Fibroblast of lung (primary cell): ENCODE measurements at places on chromosomes 7 and 10. TPM values are rescaled to one million over a fixed set of nuclear protein-coding genes. Genes with fewer than 3 reads are reported as not detected.

DNA sequence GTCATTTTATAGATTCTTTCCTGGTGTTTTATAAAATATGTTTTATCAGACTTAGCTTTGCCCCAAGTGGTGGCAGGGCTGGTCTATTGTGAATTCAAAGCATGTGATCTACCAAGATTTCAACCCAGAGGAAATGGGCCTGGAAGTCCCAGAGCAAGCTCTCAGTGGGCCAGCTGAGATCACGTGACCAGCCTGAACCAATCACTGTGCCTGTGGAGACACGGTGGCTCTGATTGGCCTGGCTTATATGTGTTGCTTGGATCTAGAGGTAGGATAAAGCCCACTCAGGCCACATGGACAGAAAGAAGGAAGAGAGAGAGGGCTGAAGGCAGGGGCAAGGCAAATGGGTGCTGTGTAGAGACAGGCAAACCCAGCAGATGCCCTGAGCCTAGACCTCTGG is 65.5 kb upstream of the GATA3 start:
- H3K4me1 ChIP-seq = no peaks in the 10 kb centered on the region
- no peak for DNase-seq
- H3K36me3 ChIP-seq = no peaks in the 10 kb centered on the region
- no peak overlapping the region for H3K27ac ChIP-seq

Gene PWWP2B
- 14.1 and 15.9 TPM in 2 replicates for total RNA-seq

DNA sequence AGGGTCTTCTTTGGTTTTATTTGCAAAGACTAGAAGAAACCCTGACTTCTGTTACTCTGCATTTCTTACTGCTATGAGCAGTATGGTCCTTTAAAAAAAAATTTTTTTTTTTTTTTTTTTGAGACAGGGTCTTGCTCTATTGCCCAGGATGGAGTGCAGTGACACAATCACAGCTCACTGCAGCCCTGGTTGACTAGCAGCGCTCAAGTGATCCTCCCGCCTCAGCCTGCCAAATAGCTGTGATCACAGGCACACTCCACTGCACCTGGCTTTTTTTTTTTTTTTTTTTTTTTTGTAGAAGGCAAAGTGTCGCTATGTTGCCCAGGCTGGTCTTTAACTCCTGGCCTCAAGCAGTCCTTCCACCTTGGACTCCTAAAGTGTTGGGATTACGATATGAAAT is 17.4 kb downstream of the CNNM2 start:
- H3K27me3 ChIP-seq = no peaks in the 10 kb centered on the region
- H3K36me3 ChIP-seq = no peaks in the 10 kb centered on the region
- no peak overlapping the region for H3K4me3 ChIP-seq
- no peaks in the 10 kb centered on the region for H3K4me1 ChIP-seq

- H3K4me1 ChIP-seq = no peaks in the 10 kb centered on the region
- peak; percentile 62 for DNase-seq
- H3K4me3 ChIP-seq = no peak overlapping the region
- H3K27me3 ChIP-seq = peaks cover 3% of the 10 kb centered on the region
These were observed 17.0 kb upstream of the ADAM12 start for GRCh38 chr10:126405239-126405775.

Gene TMEM176B
- total RNA-seq = 26.8 and 95.3 TPM in 2 replicates

DNA sequence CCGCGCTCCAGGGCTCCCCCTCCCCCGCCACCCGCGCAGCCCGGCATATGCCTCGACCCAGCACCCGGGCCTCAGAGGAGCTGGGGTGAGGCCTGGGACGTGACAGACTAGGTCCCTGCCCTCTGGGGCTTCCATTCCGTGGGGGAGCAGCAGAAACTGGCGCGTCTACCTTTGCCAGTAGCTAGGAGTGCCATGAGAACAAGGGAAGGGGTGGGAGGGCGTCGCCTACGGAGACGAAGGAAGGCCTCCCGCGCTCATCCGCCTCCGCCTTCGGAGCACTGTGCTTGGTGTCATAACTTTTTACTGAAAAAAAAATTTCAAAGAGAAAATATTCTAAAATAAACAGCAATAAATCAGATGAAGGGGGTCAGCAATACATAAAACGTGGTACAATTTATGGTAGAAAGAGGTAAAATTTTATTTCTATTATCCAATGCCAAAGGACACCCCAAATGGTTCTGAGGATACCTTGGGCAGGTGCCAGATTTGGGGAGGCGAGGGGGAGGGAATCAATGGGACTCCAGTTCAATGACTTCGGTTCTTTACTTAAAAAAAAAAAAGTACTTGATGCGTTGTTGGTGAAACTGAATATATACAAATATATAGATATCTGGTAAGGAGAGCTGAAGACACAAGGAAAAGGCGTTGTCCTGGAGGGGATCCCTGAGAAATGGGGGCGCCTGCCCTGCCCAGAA is 35.1 kb upstream of the GRID1 start:
- H3K4me3 ChIP-seq = peak overlapping the region; percentile 70
- no peaks in the 10 kb centered on the region for H3K27me3 ChIP-seq
- H3K36me3 ChIP-seq = no peaks in the 10 kb centered on the region
- no peak for DNase-seq
- H3K4me1 ChIP-seq = peaks cover 11% of the 10 kb centered on the region
- H3K27ac ChIP-seq = no peak overlapping the region

Gene RHOBTB1
- 19.8 TPM in 2 replicates for total RNA-seq

Gene FEZF1
- not detected in 2 replicates for total RNA-seq

Gene RBP4
- total RNA-seq = not detected in 2 replicates

- DNase-seq = no peak
- H3K4me3 ChIP-seq = no peak overlapping the region
- no peaks in the 10 kb centered on the region for H3K4me1 ChIP-seq
- H3K36me3 ChIP-seq = no peaks in the 10 kb centered on the region
- no peak overlapping the region for H3K27ac ChIP-seq
These were observed 195.5 kb upstream of the PHYHIPL start for GRCh38 chr10:58980826-58981415.

Gene MYOF
- 161 and 298 TPM in 2 replicates for total RNA-seq

DNA sequence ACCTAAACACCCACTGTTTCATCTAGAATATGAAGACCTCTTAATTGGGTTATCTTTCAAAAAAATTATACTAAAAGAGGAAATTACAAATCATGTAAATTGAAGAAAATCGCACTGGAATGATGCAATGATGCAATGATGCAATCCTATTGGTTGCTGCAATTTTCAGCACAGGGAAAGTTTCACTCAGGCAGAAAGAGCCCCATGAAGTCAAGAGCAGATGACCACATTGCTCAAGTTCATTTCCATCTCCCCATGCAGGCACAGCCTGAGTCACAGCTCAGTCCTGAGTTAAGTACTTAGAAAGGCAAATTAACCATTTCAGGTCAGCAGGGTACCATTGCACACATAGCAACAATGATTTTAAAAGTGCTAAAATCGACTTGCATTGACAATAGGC is 180.3 kb upstream of the MYO3A start:
- H3K27ac ChIP-seq = no peak overlapping the region
- H3K27me3 ChIP-seq = no peaks in the 10 kb centered on the region
- no peak overlapping the region for H3K4me3 ChIP-seq
- H3K4me1 ChIP-seq = no peaks in the 10 kb centered on the region
- H3K36me3 ChIP-seq = no peaks in the 10 kb centered on the region

Gene CLDN3
- not detected in 2 replicates for total RNA-seq

DNA sequence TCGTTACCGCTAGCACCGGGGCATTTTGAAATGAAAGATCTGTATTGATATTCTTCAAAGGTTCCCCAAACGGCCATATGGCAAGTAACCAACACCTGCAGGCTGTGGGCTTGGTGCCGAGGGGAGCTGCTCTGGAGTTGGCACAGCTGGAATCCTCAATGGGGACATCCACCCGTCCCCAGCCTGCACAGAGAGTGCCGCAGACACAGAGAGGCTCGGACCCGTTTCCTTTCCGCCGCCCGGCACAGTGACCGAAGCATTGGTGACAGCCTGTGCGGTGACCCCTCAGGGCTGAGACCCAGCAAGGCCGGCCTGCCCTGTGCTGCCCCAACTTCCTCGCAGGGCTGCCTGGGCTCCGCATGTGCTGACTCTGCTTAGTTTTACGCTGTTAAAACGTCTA is 4.5 kb downstream of the CFAP46 start:
- H3K27ac ChIP-seq = no peak overlapping the region
- H3K4me3 ChIP-seq = no peak overlapping the region
- H3K27me3 ChIP-seq = peaks cover 3% of the 10 kb centered on the region
- no peaks in the 10 kb centered on the region for H3K4me1 ChIP-seq

Gene IDI2
- not detected in 2 replicates for total RNA-seq

- no peaks in the 10 kb centered on the region for H3K4me1 ChIP-seq
- no peak overlapping the region for H3K4me3 ChIP-seq
- no peak overlapping the region for H3K27ac ChIP-seq
- peak; percentile 67 for DNase-seq
- peaks cover 2% of the 10 kb centered on the region for H3K27me3 ChIP-seq
These were observed 46.1 kb upstream of the ZMIZ1 start for GRCh38 chr10:79022565-79023230.

- H3K27ac ChIP-seq = peak overlapping the region; percentile 88
- peak; percentile 83 for DNase-seq
These were observed 179.2 kb downstream of the ST7 start for GRCh38 chr7:117132321-117133120.

DNA sequence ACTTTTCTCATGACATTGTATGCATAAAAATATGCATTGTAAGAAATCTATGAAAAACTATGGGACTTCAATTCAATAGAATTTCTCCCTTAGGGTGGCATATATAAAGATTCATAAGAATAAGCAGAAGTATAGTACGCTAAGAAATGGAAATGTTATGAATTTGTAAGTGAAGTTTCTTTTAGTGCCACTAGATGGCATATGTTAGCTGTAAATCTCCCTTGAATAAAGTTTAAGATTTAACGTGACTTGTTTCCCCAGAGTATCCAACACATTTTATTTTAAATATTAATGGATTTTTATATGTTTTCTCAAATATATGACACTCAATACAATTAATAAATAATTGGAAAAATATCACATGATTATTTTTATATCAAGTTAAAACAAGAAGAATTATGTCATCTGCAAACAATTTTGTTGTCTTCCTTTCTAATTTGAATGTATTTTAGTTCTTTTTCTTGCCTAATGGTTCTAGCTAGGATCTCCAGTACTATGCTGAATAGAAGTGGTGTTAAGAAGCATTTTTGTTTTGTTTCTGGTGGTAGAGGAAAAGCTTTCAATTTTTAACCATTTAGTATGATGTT is 287.2 kb downstream of the HGF start:
- no peak overlapping the region for H3K27ac ChIP-seq
- no peaks in the 10 kb centered on the region for H3K36me3 ChIP-seq
- DNase-seq = peak; percentile 73
- H3K4me3 ChIP-seq = no peak overlapping the region
- peaks cover 4% of the 10 kb centered on the region for H3K4me1 ChIP-seq

Gene ZCCHC24
- total RNA-seq = 40.3 and 44.4 TPM in 2 replicates

DNA sequence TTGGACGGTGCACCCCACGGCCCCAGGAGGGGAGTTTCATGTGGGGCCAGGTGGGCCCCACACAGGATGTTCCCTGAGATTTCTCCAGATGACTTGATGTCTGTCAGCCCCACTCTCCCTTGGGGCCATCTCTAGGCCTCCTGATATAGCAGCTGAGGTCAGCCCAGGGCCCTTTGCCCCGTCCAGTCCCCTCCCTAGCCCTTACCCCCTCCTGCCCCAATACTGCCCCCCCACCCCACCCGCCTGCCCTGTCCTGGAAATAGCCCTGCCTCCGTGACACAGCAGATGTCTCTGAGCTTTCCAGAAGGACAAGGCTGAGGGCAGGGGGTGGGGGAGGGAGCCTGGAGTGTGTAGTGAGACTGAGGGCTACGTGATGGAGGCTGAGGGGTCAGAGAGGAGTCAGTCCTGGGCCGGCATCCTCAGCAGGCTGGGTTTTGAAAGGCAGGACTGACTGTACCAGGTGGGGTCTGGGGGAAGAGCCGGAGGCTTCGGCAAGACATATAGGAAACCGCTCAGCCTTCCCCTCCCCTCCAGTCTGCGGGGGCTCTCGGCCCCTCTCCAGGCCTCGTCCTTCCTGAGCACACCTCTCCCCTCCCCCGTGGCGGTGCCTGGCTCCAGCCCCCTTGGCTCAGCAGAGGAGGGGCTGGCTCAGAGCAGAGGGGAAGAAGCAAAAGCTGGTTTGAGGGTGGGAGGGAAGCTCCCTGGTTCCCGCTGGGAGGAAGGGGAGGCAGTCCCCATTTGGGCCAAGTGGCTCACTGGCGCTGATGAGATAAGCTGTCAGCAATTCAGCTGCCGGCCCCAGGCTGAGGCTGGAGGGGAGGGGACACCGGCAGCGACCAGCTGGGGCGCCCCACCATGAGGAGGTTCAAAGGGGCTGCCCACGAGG is 2.0 kb downstream of the FLNC start:
- H3K4me3 ChIP-seq = peak overlapping the region; percentile 96
- peak overlapping the region; percentile 85 for H3K27ac ChIP-seq
- H3K36me3 ChIP-seq = peaks cover 20% of the 10 kb centered on the region
- no peaks in the 10 kb centered on the region for H3K27me3 ChIP-seq
- DNase-seq = peak; percentile 43

- H3K27me3 ChIP-seq = no peaks in the 10 kb centered on the region
- H3K36me3 ChIP-seq = no peaks in the 10 kb centered on the region
- H3K4me1 ChIP-seq = no peaks in the 10 kb centered on the region
- H3K27ac ChIP-seq = no peak overlapping the region
These were observed 54.8 kb upstream of the RAB11FIP2 start for GRCh38 chr10:118101501-118101900.

GRCh38 chr10:102564209-102564834 is 60.5 kb downstream of the SUFU start:
- no peaks in the 10 kb centered on the region for H3K4me1 ChIP-seq
- H3K27ac ChIP-seq = no peak overlapping the region
- no peak overlapping the region for H3K4me3 ChIP-seq
- H3K27me3 ChIP-seq = no peaks in the 10 kb centered on the region
- no peak for DNase-seq
- H3K36me3 ChIP-seq = no peaks in the 10 kb centered on the region

Gene OPN4
- total RNA-seq = not detected in 2 replicates

GRCh38 chr7:47291461-47292081 is 290.3 kb downstream of the TNS3 start:
- H3K36me3 ChIP-seq = peaks cover 6% of the 10 kb centered on the region
- peak overlapping the region; percentile 77 for H3K27ac ChIP-seq
- H3K4me3 ChIP-seq = no peak overlapping the region
- peak; percentile 98 for DNase-seq
- H3K4me1 ChIP-seq = peaks cover 22% of the 10 kb centered on the region
- no peaks in the 10 kb centered on the region for H3K27me3 ChIP-seq

Gene ACHE
- under 0.01 and 0.26 TPM in 2 replicates for total RNA-seq

- H3K27ac ChIP-seq = peak overlapping the region; percentile 99
- DNase-seq = peak; percentile 25
- H3K36me3 ChIP-seq = no peaks in the 10 kb centered on the region
These were observed 941 bp upstream of the LUC7L2 start for GRCh38 chr7:139358541-139359365.

- no peak overlapping the region for H3K27ac ChIP-seq
- no peaks in the 10 kb centered on the region for H3K27me3 ChIP-seq
- H3K4me1 ChIP-seq = no peaks in the 10 kb centered on the region
- H3K4me3 ChIP-seq = no peak overlapping the region
These were observed 97.2 kb upstream of the SEMA3A start for GRCh38 chr7:84291756-84292155.

Gene KIN
- 7.2 and 10.1 TPM in 2 replicates for total RNA-seq

GRCh38 chr10:66834802-66835201 is 91.0 kb upstream of the LRRTM3 start:
- no peak for DNase-seq
- no peak overlapping the region for H3K27ac ChIP-seq
- H3K36me3 ChIP-seq = no peaks in the 10 kb centered on the region
- H3K4me3 ChIP-seq = no peak overlapping the region
- no peaks in the 10 kb centered on the region for H3K27me3 ChIP-seq
- H3K4me1 ChIP-seq = no peaks in the 10 kb centered on the region

GRCh38 chr10:84205049-84205852 is 10.9 kb downstream of the CDHR1 start:
- no peaks in the 10 kb centered on the region for H3K4me1 ChIP-seq
- no peak overlapping the region for H3K4me3 ChIP-seq
- no peaks in the 10 kb centered on the region for H3K36me3 ChIP-seq
- peak; percentile 22 for DNase-seq
- no peak overlapping the region for H3K27ac ChIP-seq
- no peaks in the 10 kb centered on the region for H3K27me3 ChIP-seq
